ENCODE measurements at places on chromosomes 6 and 20.

GRCh38 chr20:31835977-31836852 lies 9.2 kb downstream of the FOXS1 start:
- no peak for DNase-seq

- no peak for DNase-seq
These were observed 23.6 kb downstream of the CYP39A1 start for GRCh38 chr6:46628976-46629375.

- DNase-seq, result no peak
These were observed 176.3 kb downstream of the LRFN2 start for GRCh38 chr6:40410821-40411220.

GRCh38 chr6:11065436-11066202 lies 21.5 kb upstream of the ELOVL2 start:
- DNase-seq, result no peak

GRCh38 chr6:43917878-43918382 lies 147.9 kb downstream of the VEGFA start:
- DNase-seq, result no peak

DNA sequence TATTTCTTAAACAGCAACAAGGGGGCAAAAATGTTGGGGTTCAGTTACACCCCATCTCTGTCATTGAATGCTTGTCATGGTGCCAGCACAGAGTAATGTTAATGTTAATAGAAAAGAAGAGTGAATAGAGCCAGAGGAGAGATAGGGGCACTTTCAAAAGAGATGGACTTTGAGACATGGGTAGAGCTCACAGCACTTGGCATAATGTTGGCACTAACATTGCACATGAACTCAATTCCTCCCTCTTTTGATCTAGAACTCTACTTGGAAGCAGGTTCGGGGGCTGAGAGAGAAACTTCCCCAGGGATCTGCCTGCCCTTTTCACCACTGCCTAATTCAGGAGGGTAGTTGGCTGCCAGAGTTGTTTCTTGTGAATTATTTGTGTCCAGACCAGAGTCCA lies 284.6 kb upstream of the PRND start:
- DNase-seq, result no peak

DNA sequence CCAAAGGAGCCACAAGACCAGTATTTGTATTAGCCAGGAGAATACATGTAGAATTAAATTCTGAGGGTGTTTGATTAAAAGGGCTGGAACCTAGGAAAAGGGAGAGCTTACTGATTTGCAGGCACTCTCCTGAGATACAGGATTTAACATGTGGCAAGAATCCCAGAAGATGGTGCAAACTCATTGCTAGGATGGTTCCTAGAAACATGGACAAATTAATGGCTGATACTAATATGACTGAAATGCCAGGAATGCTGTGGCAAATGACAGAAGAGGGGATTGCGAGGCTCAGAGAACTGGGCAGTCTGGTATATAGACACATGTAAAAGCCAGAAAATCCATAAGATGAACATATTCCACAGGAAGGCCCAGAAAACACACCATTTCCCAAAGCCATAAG lies 118.1 kb downstream of the RWDD2A start:
- DNase-seq, result no peak

DNA sequence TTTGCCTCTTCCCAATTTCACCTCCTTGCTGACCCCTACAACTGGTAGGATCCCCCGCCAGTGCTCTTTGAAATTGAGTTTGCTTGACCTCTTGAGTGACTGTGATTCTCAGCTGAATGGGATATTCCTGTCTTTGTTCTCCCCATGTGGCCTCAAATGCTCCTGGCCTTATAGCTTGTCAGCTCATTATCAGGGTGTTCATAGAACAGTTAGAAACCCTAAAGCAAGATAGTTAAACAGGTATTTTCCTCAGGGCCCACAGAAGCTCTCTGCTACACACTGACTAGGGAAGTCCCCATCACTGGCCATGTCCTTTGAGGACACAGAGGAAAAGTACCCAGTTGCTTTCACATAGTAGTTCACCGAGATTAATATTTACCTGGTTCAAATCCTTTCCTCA lies 211.5 kb upstream of the DTNBP1 start:
- no peak for DNase-seq

DNA sequence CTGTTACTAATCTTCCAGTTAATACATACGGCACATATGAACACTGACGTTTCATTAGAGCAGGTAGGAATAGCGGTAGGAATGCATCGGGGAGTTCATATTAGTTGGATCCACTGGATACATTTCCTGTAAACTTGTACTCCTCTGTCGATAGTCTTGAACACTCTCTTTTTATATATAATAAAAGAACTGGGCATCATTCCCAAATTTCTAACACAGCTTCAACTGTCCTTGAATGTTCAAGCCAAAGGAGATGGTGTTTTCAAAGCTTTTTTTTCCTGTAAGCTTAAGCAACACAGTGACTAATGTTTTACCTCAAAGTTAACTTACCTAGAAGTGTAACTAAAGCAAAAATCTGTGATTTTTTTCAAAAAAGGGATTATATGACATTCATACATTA lies 195.3 kb downstream of the UTRN start:
- no peak for DNase-seq

GRCh38 chr6:124190256-124190655 lies 386.6 kb downstream of the NKAIN2 start:
- DNase-seq, result no peak

GRCh38 chr6:35611240-35611639 lies 77.5 kb downstream of the FKBP5 start:
- no peak for DNase-seq

GRCh38 chr20:32052090-32052777 lies at the start of gene HCK:
Gene HCK (plus strand): TSS chr20:32052242.
- no peak for DNase-seq

DNA sequence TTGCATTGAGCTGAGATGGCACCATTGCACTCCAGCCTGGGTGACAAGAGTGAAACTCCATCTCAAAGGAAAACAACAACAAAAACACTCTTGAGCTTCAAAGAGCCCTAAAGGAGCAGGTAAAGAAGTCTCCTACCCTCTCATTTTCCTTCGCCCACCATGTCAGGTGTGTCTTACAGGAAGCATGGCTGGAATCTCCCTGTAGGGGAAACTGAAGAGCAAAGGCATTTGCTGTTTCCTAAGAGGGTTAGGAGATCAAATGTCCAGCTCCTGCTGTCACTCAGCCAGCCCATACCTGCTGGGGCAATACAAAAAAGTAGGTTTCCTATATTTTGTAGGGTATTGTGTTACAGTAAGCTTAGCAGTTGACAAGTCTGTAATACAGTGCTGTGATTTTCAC lies 43.3 kb downstream of the SPATA2 start:
- DNase-seq, result no peak

DNA sequence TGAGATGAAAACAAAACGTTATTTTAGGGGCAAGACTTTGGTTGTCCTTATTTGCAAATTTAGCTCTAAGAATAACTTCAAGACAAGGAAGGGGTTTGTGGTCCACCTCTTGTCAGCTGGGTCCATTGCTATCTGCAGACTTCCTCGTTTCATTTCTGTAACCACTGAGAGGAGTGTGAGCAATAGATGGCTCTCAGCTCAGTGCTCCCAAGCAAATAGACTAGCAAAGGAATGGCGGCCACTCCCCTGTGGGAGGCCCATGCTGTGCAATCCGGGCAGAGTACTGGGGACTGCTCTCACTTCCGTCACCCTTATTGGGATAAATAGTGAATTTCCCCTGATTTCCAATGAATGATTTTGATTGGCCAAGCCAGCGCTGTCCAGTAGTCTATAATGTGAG lies 176.6 kb downstream of the ZDHHC14 start:
- DNase-seq, result no peak

DNA sequence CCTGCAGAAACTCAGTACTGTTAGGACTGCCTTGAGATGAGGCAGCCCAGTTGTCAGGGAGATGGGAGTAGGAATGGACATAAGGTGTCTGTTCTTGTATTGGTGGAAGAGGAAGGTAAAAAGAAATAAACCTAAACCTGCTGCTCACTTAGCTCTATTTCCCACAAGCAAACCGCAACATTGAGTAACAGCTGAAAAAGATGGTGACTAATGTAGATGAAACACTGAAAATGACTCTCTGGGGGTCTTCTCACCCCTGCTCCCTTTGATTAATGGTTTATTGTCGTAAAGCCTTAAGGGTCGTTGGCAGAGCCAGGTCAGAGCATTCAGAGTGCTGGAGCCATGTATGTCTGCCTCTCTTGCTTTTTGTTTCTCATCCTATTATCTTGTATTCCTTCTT lies 87.5 kb downstream of the FOXO3 start:
- DNase-seq, result no peak

DNA sequence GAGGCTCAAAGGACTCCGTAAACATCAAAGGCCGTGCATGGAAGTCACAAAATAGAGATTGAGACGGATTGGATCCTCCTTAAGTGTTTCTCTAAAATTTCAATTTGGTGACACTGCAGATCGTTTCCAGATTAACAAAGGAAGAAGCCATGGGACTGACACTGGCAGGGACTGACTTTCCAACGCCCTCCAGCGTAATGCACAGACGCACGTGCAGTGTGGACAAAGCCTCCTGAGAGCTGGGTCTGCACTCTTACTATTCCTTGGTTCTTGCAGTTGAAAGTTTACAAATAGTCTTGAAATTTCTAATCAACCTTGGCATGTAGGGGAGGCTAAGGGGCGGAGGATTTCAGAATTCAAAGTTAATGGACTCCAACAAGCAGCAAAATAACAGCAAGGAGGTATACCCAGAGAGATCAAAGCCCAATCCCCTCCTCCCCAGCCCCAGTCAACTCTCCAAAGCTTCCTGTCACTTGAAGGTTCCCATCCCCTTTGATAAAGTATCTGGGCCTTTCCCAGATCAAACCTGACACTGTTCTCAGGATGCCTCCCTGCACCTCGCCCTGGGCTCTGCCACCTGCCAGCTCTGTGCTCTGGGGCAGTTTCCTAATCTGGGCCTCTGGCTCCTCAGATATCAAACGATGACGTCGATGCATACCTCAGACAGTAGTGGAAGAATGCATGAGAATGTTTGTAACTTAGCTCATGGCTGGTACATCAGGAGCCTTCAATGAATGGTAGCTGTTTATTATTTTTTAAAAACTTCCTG lies 106.5 kb upstream of the TRAF3IP2 start:
- no peak for DNase-seq

GRCh38 chr20:62817975-62818591 lies 1.2 kb downstream of the COL9A3 start:
- no peak for DNase-seq

DNA sequence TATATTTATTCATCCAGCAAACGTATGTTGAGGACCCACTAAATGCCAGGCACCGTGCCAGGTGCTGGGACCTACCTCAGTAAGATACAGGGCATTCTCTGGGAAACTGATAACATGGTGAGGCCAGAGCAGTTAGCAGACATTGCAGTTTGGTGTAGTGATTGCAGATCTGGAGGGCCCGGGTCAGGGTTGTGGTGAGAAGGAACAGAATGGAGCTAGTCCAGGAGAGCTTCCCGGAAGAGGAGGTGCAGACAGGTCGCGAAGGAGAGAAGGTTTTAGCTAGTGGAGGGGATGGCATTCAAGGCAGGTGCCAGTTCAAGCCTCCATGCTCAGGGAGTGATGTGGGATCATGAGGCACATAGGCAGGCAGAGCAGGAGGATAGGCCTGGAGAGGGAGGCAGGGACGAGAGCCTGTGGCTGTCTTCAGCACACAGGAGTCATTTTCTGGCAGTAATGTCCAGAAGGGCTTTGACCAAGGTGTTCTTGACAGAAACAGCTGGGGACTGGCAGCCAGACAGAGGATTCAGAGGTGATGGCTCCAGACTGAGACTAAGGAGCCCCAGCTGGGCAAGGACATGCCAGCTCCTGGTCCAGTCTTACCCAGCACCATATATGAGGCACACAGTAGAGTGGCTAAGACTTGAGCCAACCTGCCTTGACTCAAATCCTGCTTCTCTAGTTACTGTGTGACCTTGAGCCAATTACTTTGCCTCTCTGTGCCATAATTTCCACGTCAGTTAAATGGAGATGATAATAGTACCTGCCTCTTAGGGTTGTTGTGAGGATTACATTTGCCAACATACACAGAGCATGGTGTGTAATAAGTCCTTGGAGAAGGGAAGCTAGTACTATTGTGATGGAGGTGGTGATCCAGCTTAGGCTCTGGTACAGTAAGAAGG lies 48.3 kb upstream of the FANCE start:
- DNase-seq, result no peak

DNA sequence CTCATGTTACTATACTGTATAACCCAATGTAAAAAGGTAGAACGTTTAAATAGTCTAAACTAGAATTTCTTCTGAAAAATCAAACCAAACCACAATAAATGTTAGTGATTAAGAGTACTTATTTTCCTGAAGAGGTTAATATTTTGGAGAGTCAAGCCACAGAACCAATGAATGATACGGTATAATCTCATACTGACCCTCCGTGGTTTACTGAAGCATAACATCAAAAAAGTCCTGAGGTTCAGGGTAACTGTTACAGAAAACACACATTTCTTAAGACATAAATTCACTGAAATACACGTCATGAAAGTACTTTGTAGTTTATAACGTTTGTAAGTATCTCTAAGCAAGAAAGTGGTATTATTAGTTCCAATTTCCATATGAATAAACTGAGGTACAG lies 28.9 kb downstream of the ESF1 start:
- no peak for DNase-seq

DNA sequence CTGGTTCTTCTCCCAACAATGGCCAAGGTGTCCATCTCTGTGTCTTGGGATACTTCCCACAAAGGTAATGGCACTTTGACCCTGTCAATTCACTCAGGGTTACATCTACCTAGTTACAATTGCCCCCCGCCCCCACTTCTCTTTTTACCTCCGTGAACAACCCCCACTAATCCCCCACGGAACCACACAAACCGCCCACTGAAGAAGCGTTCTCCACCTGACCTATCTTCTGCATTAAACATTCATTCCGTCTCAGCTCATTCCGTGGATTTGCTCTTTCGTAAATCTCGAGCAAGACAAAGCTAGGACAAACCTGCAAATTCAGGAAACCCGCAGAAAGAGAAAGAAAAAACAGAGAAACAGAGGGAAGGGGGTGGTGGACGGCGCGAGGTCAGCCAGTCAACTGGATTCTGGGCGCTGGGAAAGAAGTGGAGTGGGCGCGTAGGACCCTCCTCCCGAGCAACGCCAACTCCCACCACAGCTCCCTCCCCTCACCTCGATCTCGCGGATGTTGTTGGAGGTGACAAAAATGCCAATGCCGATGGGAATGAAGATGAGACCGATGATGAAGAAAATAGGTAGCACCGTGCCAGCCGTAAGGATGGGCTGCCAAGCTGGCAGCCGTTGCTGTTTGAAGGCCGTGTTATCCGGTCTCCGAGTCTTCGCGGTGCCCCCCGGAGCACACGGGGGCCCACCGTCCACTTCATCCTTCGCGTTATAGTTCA lies 523 bp downstream of the TMEM30A start:
- DNase-seq, result no peak

DNA sequence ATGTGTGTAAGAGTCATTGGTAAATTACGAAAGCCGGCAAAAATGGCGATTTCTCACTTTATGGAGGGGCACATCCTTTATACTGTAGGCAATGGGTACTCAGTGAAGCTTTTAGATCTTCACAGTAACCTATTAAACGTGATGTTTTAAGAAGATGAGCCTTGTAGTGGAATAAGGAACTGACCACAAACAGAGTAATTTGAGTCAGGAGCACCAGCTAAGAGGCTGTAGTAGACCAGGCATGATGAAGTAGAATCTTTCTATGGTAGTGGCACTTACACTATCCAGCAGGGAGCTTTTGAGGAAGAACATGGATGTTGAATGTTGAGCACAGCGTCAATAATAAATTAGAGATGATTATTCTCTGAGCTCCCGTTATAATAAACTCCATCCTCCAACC lies 65.9 kb downstream of the HIVEP2 start:
- no peak for DNase-seq

GRCh38 chr6:23650676-23651075 lies 475.3 kb upstream of the NRSN1 start:
- DNase-seq, result no peak

GRCh38 chr6:24833711-24834386 lies 35.1 kb upstream of the ARMH2 start:
- DNase-seq, result no peak

GRCh38 chr6:138560130-138560860 lies 61.0 kb upstream of the NHSL1 start:
- no peak for DNase-seq

All from cortex of kidney (tissue), 1 donor.